ENCODE measurements at places on chromosomes 6 and 20.

- H3K27ac ChIP-seq = no peak overlapping the region
- no peak for DNase-seq
- H3K36me3 ChIP-seq = no peaks in the 10 kb centered on the region
These were observed 32.2 kb upstream of the OCSTAMP start for GRCh38 chr20:46582648-46583047.

- H3K36me3 ChIP-seq = no peaks in the 10 kb centered on the region
- DNase-seq = no peak
- H3K4me3 ChIP-seq = no peak overlapping the region
- no peaks in the 10 kb centered on the region for H3K4me1 ChIP-seq
- no peak overlapping the region for H3K27ac ChIP-seq
These were observed 130.7 kb downstream of the AIG1 start for GRCh38 chr6:143191361-143191760.

DNA sequence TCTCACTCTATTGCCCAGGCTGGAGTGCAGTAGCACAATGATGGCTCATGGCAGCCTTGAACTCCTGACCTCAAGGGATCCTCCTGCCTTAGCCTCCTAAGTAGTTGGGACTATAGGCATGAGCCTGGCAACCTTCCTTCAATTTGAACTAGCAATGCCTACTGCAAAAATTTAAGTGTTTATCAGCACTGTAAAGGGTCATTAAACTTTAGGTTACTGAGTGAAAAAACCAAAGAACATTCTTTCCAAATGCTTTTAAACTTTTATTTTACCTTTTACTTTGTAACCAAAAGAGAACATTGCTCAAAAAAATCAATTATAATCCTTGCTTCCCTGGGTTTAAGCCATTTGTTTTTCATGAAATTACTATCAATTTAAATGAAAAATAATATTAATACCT is 101.0 kb upstream of the NHSL1 start:
- no peak for DNase-seq
- H3K36me3 ChIP-seq = no peaks in the 10 kb centered on the region
- H3K27me3 ChIP-seq = no peaks in the 10 kb centered on the region
- H3K4me3 ChIP-seq = no peak overlapping the region
- no peak overlapping the region for H3K27ac ChIP-seq

GRCh38 chr6:74689601-74690000 is 516.3 kb downstream of the COL12A1 start:
- no peaks in the 10 kb centered on the region for H3K4me1 ChIP-seq
- H3K27me3 ChIP-seq = no peaks in the 10 kb centered on the region
- H3K36me3 ChIP-seq = no peaks in the 10 kb centered on the region
- no peak overlapping the region for H3K4me3 ChIP-seq
- no peak overlapping the region for H3K27ac ChIP-seq

- H3K36me3 ChIP-seq = no peaks in the 10 kb centered on the region
- no peak overlapping the region for H3K4me3 ChIP-seq
- no peaks in the 10 kb centered on the region for H3K4me1 ChIP-seq
- no peak overlapping the region for H3K27ac ChIP-seq
These were observed 21.7 kb upstream of the MRPS10 start for GRCh38 chr6:42239333-42239732.

GRCh38 chr6:33192671-33193602 is 670 bp upstream of the COL11A2 start:
- peak overlapping the region; percentile 78 for H3K4me3 ChIP-seq
- peaks cover 41% of the 10 kb centered on the region for H3K27me3 ChIP-seq
- peak; percentile 44 for DNase-seq
- peaks cover 39% of the 10 kb centered on the region for H3K4me1 ChIP-seq
- H3K27ac ChIP-seq = peak overlapping the region; percentile 88

DNA sequence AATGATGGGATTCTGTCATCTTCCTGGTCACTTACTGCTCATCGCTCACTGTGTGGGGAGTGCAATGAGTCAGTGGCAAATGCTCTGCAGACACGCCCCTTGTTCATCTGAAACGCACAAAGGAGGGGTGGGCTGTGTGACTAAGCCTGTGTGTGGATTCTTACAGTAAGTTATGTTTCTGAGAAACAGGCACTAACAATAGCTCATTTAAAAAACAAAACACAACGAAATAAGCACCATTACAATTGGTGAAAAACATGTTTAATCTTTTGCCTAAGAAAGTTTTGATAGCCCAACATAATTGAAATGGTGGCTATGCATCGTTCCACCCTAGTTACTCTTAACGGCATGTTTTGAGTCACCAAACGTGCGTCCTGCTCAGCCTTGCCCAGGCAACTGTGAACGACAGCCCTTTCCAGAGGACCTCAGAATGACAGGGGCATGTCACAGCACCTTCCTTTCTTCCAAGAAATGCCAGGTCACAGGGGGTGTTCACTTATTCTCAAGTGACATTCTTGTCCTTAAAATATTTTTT is 118.4 kb upstream of the SGK1 start:
- no peak overlapping the region for H3K4me3 ChIP-seq
- H3K36me3 ChIP-seq = no peaks in the 10 kb centered on the region
- no peak overlapping the region for H3K27ac ChIP-seq
- no peaks in the 10 kb centered on the region for H3K27me3 ChIP-seq

GRCh38 chr6:64717281-64717680 is 989.7 kb downstream of the EYS start:
- H3K4me1 ChIP-seq = no peaks in the 10 kb centered on the region
- no peak for DNase-seq
- no peaks in the 10 kb centered on the region for H3K36me3 ChIP-seq
- H3K27me3 ChIP-seq = no peaks in the 10 kb centered on the region
- H3K27ac ChIP-seq = no peak overlapping the region

DNA sequence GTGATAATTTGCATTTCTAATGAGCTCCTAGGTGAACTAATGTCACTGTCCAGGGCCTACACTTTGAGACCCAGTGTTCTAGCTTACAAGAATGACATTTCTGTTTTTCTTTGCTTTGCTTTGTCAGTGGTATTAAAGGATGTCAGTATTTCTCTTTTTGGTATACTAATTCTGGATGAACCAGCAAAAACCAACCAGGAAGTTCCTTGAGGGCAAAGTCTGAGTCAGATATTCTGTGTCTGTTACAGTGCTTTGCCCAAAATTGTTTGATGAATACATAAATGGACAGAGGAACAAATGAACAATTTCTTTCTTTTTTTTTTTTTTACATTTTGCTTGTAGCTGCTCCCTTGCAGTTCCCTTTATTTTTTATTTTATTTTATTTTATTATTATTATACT is 15.4 kb downstream of the COQ3 start:
- H3K4me3 ChIP-seq = no peak overlapping the region
- H3K36me3 ChIP-seq = no peaks in the 10 kb centered on the region
- H3K27ac ChIP-seq = no peak overlapping the region
- DNase-seq = no peak
- H3K4me1 ChIP-seq = no peaks in the 10 kb centered on the region
- no peaks in the 10 kb centered on the region for H3K27me3 ChIP-seq

DNA sequence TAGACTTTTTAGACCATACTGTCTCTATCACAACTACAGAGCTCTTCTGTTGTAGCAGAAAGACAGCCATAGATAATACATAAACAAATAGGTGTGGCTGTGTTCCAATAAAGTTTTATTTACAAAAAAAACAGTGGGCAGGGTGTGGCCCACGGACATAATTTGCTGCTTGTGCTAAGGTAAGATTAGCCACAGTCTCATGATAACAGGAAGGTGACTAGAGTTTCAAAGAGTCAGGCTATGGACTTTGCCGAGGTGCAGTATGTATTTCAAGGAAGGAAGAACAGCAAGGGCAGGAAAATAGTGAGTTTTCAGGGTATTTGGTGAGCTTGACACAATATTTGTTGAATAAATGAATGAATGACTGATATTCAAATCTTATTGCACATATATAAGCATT is 20.2 kb downstream of the SOBP start:
- no peaks in the 10 kb centered on the region for H3K4me1 ChIP-seq
- no peak overlapping the region for H3K27ac ChIP-seq

DNA sequence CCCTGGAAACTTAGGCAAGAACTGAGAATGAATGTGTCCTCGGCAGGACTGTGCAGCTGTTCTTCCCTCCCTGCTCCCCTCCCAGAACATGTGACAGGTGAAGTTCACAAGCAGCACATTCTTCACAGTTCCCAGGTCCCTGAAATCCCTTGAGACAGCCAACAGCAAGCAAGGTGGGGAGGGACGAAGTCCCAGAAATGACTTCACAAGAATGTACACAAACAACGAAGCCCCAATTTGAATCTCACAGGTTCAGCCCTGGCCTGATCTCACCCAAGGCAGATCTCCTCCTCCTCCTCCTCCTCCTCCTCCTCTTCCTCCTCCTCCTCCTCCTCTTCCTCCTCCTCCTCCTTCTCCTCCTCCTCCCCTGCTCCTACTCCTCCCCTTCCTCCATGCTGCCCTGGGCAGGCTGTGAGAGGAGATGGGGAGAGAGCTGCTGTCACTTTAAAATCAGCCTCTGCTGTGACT is 32.4 kb downstream of the WRNIP1 start:
- no peak overlapping the region for H3K4me3 ChIP-seq
- peaks cover 40% of the 10 kb centered on the region for H3K4me1 ChIP-seq
- no peak for DNase-seq
- H3K27ac ChIP-seq = peak overlapping the region; percentile 22

DNA sequence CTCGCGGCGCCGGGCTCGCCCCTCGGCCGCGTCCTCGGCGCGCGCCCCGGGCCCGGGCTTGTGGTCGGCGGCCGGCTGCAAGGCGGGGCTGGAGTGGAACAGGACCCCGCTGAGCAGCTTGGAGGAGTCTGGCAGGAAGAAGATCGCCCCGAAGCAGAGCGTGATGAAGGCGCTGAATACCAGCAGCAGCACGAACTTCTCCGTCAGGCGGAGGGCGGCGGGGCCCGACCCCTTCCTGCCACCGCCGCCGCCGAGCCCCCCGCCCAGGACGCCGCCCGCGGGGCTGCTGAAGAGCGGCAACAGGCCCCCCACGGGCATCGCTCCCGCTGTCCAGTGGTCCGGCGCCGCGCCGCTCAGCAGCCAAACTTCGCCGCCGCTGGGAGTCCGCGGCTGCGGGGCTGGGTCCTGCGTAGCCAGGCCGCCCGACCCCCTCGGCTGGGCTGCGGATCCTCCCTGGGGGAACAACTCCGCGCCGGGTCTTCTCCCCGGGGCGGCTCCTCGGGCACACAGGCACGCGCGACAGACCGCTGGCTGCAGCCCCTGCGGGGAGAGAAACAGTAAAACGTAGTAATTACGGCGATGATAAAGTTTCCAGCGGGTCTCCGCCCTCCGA is 707 bp downstream of the MAN1A1 start:
- H3K27me3 ChIP-seq = no peaks in the 10 kb centered on the region
- peaks cover 52% of the 10 kb centered on the region for H3K4me1 ChIP-seq
- no peak overlapping the region for H3K27ac ChIP-seq
- no peaks in the 10 kb centered on the region for H3K36me3 ChIP-seq
- H3K4me3 ChIP-seq = peak overlapping the region; percentile 94

- H3K4me1 ChIP-seq = no peaks in the 10 kb centered on the region
- H3K4me3 ChIP-seq = no peak overlapping the region
- no peak overlapping the region for H3K27ac ChIP-seq
- DNase-seq = no peak
- H3K27me3 ChIP-seq = no peaks in the 10 kb centered on the region
These were observed 283.2 kb upstream of the HSF2 start for GRCh38 chr6:122116119-122116834.

All from naive B cell (primary cell).